HL-60 (cell line): ENCODE measurements at places on chromosomes 7 and 10.

GRCh38 chr7:158409120-158409519, 178.5 kb downstream of the PTPRN2 start:
- no peak for DNase-seq

DNA sequence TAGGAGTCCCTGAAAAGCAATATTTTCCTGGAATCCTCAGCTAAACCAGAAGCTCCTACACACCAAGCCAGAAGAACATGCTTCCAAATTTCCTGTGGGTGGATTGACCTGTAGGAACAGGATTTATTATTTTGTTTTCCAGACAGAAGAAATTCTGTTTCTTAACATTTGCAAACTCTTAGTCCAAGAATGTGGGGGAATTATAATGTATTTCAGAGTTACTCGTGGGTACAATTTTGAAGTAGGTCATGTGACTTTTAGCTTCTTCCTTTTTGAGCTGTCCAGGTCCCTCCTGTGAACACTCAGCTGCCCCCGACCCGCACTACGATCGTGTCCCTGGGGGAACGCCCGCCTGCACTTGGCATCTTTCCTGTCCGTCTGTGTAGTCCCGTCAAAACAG, 27.7 kb upstream of the VIPR2 start:
- no peak for DNase-seq

- no peak for DNase-seq
These were observed 35.0 kb downstream of the PIK3AP1 start for GRCh38 chr10:96685306-96685705.

DNA sequence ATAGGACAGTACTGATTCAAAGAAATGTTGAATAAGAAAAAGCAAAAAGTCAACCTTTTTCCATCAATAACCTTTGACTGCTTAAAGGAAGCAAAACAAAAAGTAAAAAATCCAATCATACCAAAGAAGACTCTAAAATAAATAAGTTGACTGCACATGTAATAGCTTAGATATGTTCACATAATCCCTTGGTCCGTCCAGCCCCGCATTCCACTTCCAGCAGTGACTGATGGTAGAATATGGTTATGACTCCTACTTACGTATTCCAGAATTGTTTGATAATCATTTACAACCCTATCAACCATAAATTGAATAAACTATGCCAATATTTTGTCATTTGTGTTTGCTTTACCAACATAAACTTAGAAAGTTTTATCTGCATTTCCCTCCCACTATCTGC, 77.9 kb downstream of the CTNNA3 start:
- no peak for DNase-seq

- DNase-seq: peak; percentile 56
These were observed 41.6 kb downstream of the SH2D4B start for GRCh38 chr10:80579181-80579763.

DNA sequence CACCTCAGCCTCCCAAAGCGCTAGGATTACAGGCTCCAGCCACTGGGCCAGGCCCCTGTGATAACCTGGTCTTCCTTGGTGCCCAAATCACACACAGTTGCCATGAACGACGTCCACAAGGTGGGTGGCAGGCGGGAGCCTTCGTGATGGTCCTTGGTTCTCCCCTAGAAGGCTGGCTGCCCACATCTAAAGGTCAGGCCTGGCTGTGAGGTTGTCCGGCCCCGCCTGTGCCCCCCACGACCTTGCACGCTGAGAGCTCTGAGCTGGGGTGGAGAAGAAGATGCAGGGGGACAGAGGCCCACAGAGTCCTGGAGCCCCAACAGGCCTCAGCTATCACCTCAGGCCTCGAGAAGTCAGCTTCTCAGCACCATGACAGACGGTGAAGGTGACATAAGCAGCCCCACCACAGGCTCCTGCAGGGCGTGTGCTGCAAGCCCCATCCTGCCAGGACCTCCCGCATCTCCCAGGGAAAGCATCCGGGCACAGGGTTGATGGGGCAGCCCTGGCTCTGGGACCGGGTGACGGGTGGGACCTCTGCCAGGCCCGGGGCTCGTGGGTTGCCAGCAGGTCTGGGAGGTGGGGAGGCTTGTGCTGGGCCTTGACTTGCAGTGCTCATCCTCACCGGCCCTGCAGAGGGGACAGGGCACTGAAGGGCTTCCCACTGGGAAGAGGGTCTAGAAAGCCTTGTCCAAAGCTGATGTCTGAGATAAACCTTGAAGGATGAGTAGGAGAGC, 217.4 kb downstream of the WDR37 start:
- DNase-seq: no peak

GRCh38 chr7:27191833-27192545, 7.0 kb upstream of the HOXA11 start:
- no peak for DNase-seq

GRCh38 chr10:124320778-124321432, 97.8 kb downstream of the OAT start:
- no peak for DNase-seq

DNA sequence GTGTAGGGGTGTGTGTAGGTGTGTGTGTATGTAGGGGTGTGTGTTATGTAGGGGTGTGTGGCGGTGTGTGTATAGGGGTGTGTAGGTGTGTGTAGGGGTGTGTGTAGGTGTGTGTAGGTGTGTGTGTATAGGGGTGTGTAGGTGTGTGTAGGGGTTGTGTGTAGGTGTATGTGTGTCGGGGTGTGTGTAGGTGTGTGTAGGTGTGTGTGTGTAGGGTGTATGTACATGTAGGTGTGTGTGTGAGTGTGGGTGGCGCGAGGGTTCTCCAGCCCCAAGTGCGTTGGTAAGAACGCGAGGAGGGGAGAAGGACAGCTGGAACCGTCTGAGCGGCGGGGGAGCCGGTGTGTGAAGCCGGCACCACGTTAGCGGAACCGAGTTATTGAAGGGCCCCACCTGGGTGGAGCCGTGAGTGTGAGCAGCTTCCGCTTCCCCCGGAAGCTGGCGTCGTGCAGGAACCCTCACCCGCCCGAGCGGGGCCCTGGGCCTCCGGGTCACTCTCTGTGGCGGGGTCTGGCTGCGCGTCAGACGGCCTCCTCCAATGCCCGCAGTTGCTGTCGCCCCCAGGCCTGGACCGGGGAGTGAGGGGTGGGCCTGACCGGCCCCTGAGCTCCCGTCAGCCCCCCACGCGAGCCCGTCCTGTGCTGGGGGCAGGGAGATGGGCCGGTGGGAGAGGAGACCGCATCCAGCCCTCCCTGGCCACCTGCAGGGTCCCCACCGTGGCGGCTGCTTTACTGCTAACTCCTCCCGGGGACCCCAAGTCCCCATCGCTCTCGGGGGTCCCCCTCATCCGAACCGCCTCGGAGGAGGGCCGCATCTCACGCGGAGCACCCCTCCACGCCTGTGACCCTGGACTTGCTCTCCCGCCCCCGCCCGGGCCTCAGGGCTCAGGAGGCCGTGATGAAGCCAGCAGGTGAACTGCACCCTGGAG, 49.6 kb upstream of the PSMG3 start:
- DNase-seq: no peak

DNA sequence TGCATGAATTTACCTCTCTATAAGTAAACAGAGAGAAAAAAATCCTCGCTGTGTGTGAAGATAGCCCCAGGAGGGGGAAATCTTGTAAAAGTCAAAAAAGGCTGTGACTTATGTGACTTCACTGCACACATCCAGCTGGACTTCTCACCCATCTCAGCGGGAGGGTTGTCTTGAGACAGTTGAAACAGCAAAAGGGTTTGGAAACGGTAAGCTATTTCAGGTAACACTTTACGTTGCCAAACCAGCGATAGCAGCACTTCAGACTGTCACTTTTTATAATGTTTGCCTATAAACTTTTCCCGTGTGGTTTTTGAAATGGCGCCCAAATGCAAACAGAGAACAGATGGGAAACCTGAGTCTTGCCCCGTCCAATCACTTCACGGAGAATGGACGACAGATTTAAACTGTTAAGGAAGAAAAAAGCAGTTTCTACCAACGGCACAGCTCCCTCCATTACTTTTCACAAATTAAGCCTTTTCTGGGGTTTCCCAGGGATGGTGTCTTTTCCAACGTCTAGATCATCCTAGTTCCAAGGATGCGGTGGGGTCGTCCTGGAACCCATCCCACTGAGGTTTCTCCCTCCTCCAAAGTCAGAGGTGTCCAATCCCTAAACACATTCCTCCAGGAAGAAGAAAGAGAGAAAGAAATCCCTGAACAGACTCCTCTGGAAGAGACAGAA, 25.2 kb downstream of the FGFR2 start:
- DNase-seq: no peak

DNA sequence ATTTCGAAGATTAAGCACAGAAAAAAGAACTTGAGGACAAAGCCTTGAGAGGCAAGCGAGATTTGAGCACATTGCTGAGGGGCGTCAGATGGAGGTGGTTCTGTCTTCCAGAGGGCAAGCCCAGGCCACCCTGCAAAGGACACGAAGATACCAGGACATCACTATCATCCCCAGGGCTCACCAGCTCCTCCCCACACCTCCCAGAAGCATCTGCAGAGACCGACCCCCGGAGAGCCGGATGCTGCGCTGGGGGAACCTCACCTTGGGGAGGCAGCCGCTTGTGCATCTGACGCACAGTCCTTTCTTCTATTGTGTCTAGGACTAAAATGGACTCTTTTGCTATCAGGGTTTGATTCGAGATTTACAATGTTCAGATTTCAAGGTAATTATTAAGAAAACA, 259.7 kb downstream of the DNAJB6 start:
- no peak for DNase-seq

GRCh38 chr10:101003639-101004206, 4.1 kb downstream of the LZTS2 start:
- no peak for DNase-seq

DNA sequence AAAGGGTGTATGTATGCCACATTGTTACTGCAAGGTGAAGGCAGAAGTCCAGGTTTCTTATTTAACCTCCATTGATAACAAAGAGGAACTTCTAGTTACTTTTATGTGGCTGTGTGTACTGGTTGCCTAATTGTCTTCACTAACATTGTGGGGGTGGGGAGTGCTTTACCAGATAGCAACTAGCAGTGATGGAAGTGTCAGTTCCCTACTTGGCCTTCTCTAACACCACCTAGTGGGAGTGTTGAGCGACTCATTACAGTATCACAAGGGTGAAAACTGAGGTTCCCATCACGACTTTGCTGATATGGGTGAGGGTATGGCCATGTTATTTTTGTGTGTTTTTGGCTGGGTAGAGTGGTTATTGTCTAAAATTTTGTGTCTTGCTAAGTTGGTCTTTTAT, 274.4 kb downstream of the THSD7A start:
- DNase-seq: peak; percentile 92

DNA sequence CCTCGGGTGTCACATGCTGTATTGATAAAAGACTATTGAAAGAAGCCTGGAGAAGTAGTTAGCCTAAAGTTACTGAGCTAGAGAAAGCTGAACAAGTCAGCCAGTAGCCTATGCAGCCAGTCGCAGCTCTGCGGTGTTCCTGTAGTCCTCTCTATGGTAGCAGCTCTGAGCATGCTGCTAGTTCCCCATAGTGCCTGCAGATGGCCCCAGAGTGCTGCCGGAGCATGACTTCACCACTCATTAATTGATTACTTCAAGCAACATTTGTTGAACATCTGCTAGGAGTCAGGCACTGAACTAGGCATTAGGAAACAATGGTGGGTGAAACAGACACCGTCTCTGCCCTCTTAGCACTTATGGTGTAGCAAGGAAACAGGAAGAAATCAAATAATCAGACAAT, 422.7 kb downstream of the SORCS3 start:
- DNase-seq: no peak

GRCh38 chr10:121956111-121957061, 18.6 kb downstream of the NSMCE4A start:
- no peak for DNase-seq

DNA sequence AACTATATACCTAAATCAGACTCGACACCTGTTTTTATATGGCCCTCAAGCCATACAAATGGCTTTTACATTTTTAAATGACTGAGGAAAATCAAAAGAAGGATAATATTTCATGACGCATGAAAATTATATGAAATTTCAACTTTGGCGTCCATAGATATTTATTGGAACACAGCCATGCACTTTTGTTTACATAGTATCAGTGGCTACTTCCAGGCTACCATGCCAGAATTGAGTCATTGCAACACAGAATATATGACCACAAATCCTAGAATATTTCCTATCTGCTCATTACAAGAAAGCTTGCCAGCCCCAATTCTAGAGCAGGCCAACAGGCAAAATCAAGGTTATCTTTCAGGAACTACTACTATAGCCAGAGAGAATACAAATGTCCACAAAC, 29.3 kb downstream of the AFAP1L2 start:
- no peak for DNase-seq

GRCh38 chr10:132332433-132332754, 401 bp downstream of the LRRC27 start:
- DNase-seq: peak; percentile 30

- no peak for DNase-seq
These were observed 48.5 kb upstream of the NXPH1 start for GRCh38 chr7:8384901-8385300.

GRCh38 chr10:24826009-24826408, 102.3 kb upstream of the ARHGAP21 start:
- DNase-seq: no peak

- no peak for DNase-seq
These were observed 5.6 kb upstream of the PSTK start for GRCh38 chr10:122974543-122975064.

- DNase-seq: no peak
These were observed 164.0 kb downstream of the CHRM2 start for GRCh38 chr7:137032436-137032835.

DNA sequence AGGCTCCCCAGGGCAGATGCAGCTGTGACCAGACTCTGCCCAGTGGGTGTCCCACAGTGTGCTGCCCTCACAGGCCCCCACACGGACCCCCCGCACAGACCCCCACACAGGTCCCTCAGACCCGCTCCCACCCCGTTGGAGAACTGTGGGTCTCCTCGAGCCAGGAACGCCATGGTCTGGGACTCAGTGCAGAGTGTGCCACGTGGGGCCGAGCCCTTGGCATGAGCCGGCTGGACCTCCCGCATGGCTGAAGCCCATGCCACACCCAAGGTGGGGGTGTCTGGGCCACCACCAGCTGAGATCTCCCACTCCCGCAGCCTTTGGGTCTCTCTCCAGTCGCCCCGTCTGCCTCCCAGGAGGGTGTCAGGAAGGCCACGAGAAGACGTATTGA, 34.3 kb downstream of the JAKMIP3 start:
- DNase-seq: no peak

- DNase-seq: no peak
These were observed 474.6 kb upstream of the FZD8 start for GRCh38 chr10:36116731-36117130.

GRCh38 chr10:112650588-112651030, 203.6 kb downstream of the VTI1A start:
- no peak for DNase-seq

DNA sequence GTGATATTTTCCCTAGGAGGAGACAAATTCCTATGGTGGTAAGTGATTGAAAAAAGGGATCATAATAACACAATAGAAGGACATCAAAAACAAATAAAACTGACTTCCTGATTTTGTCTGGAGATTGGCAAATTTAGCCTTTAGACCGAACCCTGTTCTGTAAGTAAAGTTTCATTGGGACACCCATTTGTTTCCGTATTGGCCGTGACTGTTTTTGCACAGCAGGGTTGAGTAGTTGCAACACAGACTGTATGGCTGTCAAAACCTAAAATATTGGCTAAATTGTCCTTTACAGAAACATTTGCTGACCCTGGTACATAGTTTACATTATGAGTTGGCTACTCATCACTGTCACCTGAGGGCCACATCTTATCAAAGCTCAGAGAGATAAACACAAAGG, 168.6 kb downstream of the PRKCQ start:
- DNase-seq: no peak
